ENCODE measurements at places on chromosomes 1 and 21. TPM values are rescaled to one million over a fixed set of nuclear protein-coding genes. Genes with fewer than 3 reads are reported as not detected.

GRCh38 chr1:199172171-199173124, 533.6 kb downstream of the PTPRC start:
- H3K27me3 ChIP-seq = no peaks in the 10 kb centered on the region
- no peak overlapping the region for H3K27ac ChIP-seq
- no peaks in the 10 kb centered on the region for H3K4me1 ChIP-seq
- no peaks in the 10 kb centered on the region for H3K36me3 ChIP-seq
- no peak for DNase-seq

DNA sequence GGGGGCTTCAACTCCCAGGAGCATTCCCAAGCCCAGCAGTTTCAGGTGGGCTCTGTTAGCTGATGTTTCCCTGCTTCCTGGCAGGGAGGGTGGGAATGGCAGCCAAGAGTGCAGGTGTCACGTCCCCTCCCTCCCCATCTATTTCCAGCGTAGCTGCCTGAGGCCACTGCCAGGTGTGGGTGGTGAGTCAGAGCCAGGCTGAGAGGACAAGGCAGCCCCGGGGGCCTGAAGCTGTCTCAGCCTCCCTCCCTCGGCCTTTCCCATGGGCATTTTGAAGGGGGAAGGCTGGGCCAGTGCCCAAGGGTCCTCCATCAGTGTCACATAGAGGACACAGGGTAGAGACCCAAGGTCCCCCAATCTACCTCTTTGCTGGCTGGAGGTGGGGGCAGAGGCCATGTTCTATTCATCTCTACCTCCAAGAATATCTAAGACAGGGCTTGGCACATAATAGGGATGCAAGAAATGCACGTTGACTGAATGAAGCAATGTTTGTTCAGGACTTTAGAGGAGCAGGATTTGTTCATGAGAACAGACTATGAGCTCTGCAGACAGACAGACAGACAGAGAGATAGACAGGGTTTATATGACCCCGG, 34.4 kb upstream of the ID3 start:
- no peak overlapping the region for H3K4me3 ChIP-seq
- no peaks in the 10 kb centered on the region for H3K27me3 ChIP-seq
- H3K4me1 ChIP-seq = peaks cover 40% of the 10 kb centered on the region
- H3K27ac ChIP-seq = no peak overlapping the region
- DNase-seq = no peak
- no peaks in the 10 kb centered on the region for H3K36me3 ChIP-seq

- H3K36me3 ChIP-seq = no peaks in the 10 kb centered on the region
- H3K27me3 ChIP-seq = no peaks in the 10 kb centered on the region
- DNase-seq = no peak
- H3K27ac ChIP-seq = no peak overlapping the region
- H3K4me3 ChIP-seq = no peak overlapping the region
Observed at GRCh38 chr1:197384471-197384870, 116.4 kb downstream of the CRB1 start.

GRCh38 chr1:10211805-10212410, 1.5 kb downstream of the KIF1B start:
- no peaks in the 10 kb centered on the region for H3K36me3 ChIP-seq
- H3K27me3 ChIP-seq = no peaks in the 10 kb centered on the region
- H3K4me3 ChIP-seq = peak overlapping the region; percentile 98
- H3K4me1 ChIP-seq = peaks cover 20% of the 10 kb centered on the region
- DNase-seq = no peak
- H3K27ac ChIP-seq = peak overlapping the region; percentile 89

- no peaks in the 10 kb centered on the region for H3K27me3 ChIP-seq
- H3K36me3 ChIP-seq = no peaks in the 10 kb centered on the region
- peak overlapping the region; percentile 98 for H3K27ac ChIP-seq
Observed at GRCh38 chr1:162207862-162208261, 138.4 kb downstream of the NOS1AP start.

- no peaks in the 10 kb centered on the region for H3K27me3 ChIP-seq
- DNase-seq = no peak
- no peak overlapping the region for H3K4me3 ChIP-seq
- H3K27ac ChIP-seq = no peak overlapping the region
- peaks cover 20% of the 10 kb centered on the region for H3K4me1 ChIP-seq
- no peaks in the 10 kb centered on the region for H3K36me3 ChIP-seq
Observed at GRCh38 chr1:41666981-41667631, 182.6 kb upstream of the EDN2 start.

DNA sequence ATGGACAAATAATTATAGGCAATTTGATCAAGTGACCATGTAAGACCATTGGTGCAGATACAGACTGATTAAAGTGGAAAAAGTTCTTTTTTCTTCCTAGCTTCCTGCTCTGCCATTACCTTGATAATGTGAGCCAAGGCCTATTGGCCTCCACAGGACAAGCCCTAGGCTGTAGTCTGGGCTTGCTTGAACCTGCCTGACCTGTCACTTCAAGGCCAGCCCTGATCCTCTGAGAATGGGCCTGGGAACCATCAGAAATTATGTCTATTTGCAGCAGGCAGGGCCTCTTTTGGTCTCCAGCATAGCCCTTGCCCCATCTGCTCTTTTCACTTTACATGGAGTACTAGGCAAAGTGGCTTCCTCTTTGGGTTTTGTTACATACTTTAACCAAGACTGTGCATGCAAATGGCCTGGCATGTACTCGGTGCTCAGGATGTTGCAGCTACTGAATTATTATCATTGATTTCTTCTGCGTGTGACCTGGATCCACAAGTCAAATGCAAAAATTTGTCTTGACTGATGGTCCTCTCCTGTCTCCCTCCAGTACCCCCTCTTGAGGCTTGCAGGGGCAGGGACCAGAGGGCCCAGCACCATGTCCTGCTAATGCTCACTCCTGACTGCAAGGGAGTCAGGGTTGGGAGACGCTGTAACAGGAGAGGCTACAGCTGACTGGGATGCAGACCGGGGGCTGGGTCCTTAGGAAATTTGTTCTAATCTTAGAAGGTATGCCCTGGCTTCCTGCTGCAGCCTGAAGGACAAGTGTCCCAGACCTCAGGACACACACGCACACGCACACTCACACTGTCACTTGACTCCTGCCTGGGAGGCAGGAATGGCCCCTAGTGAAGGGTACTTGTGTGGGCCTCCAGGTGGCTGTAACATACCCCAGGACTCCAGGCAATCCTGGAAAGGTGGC, 39.4 kb downstream of the RCSD1 start:
- H3K27me3 ChIP-seq = no peaks in the 10 kb centered on the region
- no peak for DNase-seq
- H3K4me1 ChIP-seq = no peaks in the 10 kb centered on the region
- no peak overlapping the region for H3K27ac ChIP-seq

GRCh38 chr1:56688522-56689026, 43.5 kb downstream of the PRKAA2 start:
- peak; percentile 98 for DNase-seq
- H3K36me3 ChIP-seq = no peaks in the 10 kb centered on the region
- H3K4me1 ChIP-seq = peaks cover 18% of the 10 kb centered on the region
- peak overlapping the region; percentile 94 for H3K27ac ChIP-seq
- no peaks in the 10 kb centered on the region for H3K27me3 ChIP-seq

- H3K27me3 ChIP-seq = no peaks in the 10 kb centered on the region
- H3K27ac ChIP-seq = no peak overlapping the region
- no peak overlapping the region for H3K4me3 ChIP-seq
- H3K36me3 ChIP-seq = no peaks in the 10 kb centered on the region
Observed at GRCh38 chr1:42820813-42821212, 3.6 kb upstream of the SVBP start.

- H3K4me3 ChIP-seq = no peak overlapping the region
- H3K4me1 ChIP-seq = no peaks in the 10 kb centered on the region
- no peak for DNase-seq
- H3K36me3 ChIP-seq = no peaks in the 10 kb centered on the region
- H3K27ac ChIP-seq = no peak overlapping the region
Observed at GRCh38 chr1:206501881-206502280, 5.5 kb upstream of the RASSF5 start.

DNA sequence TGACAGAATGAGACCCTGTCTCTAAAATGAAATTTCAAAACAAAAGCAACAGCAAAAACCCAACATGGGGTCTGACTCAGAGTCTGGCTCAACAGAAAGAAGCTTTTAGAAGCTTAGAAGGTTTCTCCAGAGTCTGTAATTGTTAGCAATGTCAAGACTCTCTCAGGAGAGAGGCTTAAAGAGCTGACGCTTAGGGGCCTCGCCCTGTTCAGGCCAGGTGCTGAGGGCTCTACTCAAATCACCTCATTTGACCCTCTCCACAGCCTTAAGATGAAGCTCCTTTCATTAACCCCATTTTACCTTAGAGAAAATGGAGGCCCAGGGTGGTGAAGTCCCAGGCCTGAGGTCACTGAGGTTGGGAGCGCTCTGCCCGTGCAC, 5.3 kb upstream of the KIF17 start:
- no peaks in the 10 kb centered on the region for H3K36me3 ChIP-seq
- H3K4me3 ChIP-seq = no peak overlapping the region
- DNase-seq = no peak
- H3K27ac ChIP-seq = no peak overlapping the region

DNA sequence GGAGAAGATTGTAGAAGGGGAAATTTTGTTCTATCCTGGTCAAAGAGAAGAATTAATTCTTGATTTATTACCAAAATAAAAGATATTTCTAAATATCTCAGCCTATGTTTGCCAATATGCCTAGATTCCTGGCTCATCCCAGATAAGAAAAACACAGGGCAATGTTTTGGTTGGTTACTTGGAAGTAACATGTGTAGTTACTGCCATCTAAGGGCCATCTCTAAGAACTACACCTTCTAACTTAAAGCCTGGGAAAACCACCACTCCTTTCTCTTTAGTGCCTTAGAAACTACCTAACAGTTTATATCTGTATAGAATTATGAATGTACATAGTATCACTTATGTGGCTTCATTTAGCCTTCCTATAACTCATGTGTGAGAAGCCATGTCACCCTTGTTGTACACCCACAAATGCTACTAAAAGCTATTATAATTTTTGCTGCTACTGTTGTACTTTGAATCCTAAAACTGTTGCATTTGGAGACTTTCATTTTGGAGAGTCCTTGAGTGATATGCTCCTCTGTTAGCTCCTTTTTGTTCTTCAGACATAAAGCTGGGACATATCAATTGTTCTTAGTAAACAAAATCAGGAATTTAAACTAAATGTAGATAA, 4.5 kb downstream of the AIM2 start:
- DNase-seq = peak; percentile 30
- no peak overlapping the region for H3K4me3 ChIP-seq
- H3K27ac ChIP-seq = no peak overlapping the region
- no peaks in the 10 kb centered on the region for H3K4me1 ChIP-seq
- H3K36me3 ChIP-seq = no peaks in the 10 kb centered on the region
- peaks cover 2% of the 10 kb centered on the region for H3K27me3 ChIP-seq

- no peak overlapping the region for H3K27ac ChIP-seq
- H3K4me1 ChIP-seq = peaks cover 3% of the 10 kb centered on the region
- no peaks in the 10 kb centered on the region for H3K27me3 ChIP-seq
- no peaks in the 10 kb centered on the region for H3K36me3 ChIP-seq
- DNase-seq = no peak
Observed at GRCh38 chr1:44707959-44708831, 22.8 kb downstream of the RNU5D-1 start.

DNA sequence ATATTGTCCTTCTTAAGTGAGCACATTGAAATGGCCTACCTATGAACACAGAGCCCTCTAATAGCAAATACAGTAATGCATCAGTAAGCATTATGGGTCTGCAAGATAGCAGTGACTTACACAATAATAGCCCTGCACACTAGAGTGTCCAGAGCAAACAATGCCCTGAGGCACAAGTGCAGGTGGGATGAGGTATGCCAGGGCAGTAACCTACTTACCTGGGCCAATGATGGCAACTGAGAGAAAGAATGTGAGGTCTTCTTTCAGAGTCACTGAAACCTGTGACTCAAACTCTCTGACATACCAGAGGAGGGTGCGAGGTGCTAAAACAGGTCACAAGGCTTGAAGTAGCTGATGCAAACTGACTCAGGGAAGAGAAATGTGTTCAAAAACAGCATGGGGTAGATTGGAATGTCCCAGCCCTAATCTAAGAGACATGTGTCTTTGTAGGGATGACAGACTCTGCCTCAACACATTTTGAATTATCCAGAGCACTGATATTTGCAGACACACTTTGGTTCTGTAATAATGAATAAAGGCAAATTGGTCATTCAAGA, 168.5 kb upstream of the RUNX1 start:
- no peaks in the 10 kb centered on the region for H3K27me3 ChIP-seq
- peaks cover 9% of the 10 kb centered on the region for H3K4me1 ChIP-seq
- H3K36me3 ChIP-seq = no peaks in the 10 kb centered on the region

DNA sequence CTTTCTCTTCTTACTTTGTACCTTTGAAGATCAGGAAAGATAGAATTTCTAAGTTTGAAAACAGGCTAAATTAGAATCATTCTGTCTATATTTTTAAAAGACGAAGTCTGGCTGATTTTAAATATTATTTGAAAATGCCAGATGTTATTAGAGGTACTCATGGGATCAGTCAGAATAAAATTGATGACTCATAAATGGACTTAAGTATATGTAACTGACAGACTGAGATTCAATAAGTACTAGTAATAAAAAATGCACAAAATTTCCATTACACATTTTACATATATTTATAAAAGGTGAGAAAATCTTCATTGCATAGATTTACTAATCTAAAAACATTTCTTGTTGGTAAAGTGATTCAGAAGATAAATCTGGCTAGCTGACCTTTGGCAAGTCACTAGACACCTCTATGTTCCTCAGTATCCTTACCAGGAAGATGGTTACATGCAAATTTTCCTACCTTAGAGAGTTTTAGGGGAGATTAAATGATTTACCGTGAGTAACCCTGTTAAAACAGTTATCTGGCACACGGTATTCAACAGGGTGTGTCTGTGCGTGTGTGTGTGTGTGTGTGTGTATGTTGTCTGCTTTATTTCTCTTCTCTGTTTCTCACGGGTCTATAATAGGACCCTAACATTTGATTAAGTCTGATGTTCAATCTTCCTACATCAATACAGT, 189.0 kb downstream of the RUNX1 start:
- peaks cover 7% of the 10 kb centered on the region for H3K36me3 ChIP-seq
- H3K27ac ChIP-seq = no peak overlapping the region
- H3K4me3 ChIP-seq = no peak overlapping the region
- H3K4me1 ChIP-seq = no peaks in the 10 kb centered on the region

Gene WNT2B
- 1.6 TPM for total RNA-seq

Gene PRAMEF1
- total RNA-seq = not detected

Gene LCA5L
- 0.87 TPM for total RNA-seq

Gene KPRP
- not detected for total RNA-seq

Gene ELAPOR1
- 0.28 TPM for total RNA-seq

Gene MCOLN2
- 22.5 TPM for total RNA-seq

Gene MYOC
- not detected for total RNA-seq

Gene RABIF
- 15.3 TPM for total RNA-seq

Gene S100A16
- total RNA-seq = 61.6 TPM

Gene DAB1
- total RNA-seq = 0.05 TPM

Gene MYOG
- not detected for total RNA-seq

Gene CHRNB2
- 0.21 TPM for total RNA-seq

Gene LCE2B
- not detected for total RNA-seq

All from Panc1 (cell line).